Fibroblast of gingiva (primary cell): ENCODE measurements at places on chromosomes 3 and 15.

GRCh38 chr15:57439128-57440027 lies 63.1 kb downstream of the CGNL1 start:
- no peak for DNase-seq

DNA sequence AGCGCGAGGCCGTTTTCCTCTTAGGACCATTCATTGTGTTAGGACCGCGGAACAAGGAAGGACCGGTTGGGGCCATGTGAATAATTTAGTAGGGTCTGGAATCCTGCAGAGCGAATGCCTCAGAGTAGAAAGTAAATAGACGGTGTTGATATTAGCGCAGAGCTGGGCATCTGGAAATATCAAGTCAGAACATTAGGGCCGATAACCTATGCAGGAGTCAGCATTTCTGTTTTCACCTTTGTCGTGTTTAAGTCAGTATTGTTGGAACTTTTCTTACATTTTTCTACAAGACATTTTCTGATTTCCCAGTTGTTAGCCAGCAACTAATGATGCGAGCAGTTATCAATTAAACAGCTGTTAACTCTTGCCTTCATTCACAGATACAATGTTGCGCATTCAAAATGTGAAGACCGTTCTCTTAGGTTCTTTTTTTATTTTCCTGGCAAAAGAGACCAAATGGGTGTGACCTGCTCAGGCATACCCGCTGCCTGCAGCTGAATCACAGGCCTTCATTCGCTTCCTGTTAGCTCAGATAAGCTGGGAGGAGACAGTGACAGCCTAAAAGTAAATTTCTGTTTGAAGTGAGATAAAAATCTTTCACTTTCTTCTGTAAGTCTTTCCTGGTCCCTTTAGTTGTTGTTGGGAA lies 966 bp upstream of the PKM start:
- DNase-seq = peak; percentile 79

DNA sequence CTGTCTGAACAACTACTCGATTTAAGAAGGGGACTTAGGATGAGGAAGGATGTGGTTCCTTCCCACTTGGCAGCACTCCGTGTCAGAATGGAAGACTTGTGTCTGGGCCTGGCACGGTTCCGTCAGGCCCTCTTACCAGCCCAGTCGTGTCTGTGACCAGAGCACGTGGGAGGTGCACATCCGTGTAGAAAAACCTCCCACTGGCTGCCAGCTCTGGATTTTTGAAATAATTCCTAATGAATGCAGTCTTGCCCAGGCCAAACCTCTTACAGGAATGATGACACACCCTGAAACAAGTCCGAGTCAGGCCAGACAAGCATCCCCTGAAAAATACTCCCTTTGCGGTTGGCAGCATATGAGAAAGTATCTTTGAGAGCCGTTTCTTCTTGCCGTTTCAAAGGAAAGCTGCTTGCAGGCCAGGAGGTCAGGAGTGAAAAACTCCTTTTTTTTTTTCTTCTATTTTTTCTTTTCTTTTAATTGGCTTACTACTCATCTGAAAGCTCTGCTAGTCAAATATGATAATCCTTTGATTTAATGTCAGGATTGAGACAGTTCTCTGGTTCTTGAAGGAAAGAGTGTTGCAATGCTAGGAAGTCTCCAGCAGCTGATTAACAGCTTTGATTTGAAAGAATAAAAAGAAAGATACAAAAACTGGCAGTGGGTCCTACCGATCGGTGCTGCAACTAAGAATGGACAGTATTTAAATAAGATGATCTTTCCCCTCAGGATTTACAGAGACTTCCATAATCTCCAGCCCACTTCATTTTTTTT lies 19.8 kb downstream of the IL1RAP start:
- DNase-seq = peak; percentile 95

GRCh38 chr3:65960087-65960486 lies 78.6 kb downstream of the MAGI1 start:
- DNase-seq = no peak

GRCh38 chr3:31288641-31289100 lies 244.1 kb upstream of the STT3B start:
- DNase-seq = no peak

- peak; percentile 82 for DNase-seq
These were observed 234.9 kb downstream of the CACNA2D3 start for GRCh38 chr3:54357301-54357700.

- no peak for DNase-seq
These were observed 892 bp downstream of the NMD3 start for GRCh38 chr3:161221806-161222600.

- no peak for DNase-seq
These were observed 52.4 kb downstream of the HEG1 start for GRCh38 chr3:125003369-125003853.

- DNase-seq = peak; percentile 90
These were observed 263.6 kb upstream of the HES1 start for GRCh38 chr3:193872265-193872753.

GRCh38 chr3:158644345-158644908 lies at the start of gene GFM1:
TSS of gene GFM1 (plus strand) at chr3:158644527. CDS start at chr3:158644635, 108 bp downstream.
- DNase-seq = peak; percentile 95

GRCh38 chr3:144185276-144185675 lies 213.7 kb downstream of the DIPK2A start:
- no peak for DNase-seq

GRCh38 chr3:133967992-133968892 lies 61.5 kb downstream of the SLCO2A1 start:
- no peak for DNase-seq

DNA sequence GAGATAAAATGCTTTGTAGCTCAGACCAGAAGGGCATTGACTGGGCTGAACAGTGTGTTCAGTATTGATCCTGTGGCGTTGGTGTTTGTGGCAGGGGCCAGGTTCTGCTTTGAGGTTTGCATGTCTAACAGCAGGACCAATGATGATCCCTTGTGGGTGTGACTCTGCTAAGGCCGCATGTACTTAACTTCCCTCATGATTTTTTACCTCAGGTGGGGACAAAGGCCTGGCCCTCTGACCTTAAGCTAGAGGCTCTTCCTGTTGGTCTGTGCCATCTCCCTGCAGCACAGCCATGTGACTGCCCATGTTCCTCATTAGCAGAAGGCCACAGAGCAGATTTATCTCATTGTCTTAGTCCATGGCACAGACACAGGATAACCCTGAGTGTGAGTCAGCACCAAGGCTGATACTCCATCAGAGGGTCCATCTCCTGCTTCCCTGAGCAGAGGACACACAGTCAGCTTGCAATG lies 34.3 kb upstream of the BSN start:
- DNase-seq = no peak

- no peak for DNase-seq
These were observed 8.9 kb upstream of the DUSP7 start for GRCh38 chr3:52065264-52065756.

DNA sequence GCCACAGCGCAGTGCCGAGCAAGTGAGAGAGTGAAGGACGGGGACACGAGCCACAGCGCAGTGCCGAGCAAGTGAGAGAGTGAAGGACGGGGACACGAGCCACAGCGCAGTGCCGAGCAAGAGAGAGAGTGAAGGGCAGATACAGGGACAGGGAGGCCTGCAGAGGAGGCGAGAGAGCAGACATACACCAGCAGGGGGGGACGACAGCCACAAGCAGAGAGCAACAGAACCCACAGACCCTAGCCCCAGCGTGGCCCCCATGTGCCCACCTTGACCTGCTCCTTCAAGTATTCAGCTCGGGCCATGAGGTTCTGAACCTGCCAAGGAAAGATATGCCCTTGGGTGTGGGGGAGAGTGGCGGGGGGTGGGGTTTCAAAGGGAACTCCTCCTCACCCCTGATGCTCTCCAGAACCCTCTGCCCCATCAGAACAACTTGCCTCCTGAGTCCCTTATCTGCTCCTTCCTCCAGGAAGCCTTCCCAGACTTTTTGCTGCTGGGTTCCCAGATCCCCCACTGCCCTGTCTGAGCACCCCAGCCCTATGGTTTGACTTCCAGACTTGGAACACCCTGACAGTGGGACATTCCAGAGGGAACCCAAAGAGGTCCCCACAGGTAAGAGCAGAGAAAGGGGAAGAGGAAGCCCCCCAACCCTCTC lies 5.3 kb downstream of the ULK3 start:
- DNase-seq = no peak

DNA sequence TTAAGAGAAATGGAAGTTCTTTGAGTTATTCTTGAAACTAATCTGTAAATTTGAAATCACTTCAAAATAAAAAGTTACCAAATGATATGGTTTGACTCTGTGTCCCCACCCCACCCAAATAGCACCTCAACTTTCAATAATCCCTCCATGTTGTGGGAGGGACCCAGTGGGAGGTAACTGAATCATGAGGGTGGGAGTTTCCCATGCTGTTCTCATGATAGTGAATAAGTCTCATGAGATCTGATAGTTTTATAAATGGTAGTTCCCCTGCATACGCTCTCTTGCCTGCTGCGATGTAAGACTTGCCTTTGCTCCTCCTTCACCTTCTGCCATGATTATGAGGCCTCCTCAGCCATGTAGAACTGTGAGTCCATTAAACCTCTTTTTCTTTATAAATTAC lies 690.7 kb upstream of the ZNF385D start:
- DNase-seq = no peak

- DNase-seq = no peak
These were observed 407.8 kb downstream of the SHQ1 start for GRCh38 chr3:72440491-72440890.

- no peak for DNase-seq
These were observed 130.3 kb downstream of the NUP210 start for GRCh38 chr3:13289771-13290285.

GRCh38 chr15:77461486-77461885 lies 40.8 kb downstream of the HMG20A start:
- no peak for DNase-seq
